Mesenchymal stem cell (in vitro differentiated cells and primary cell): ENCODE measurements at places on chromosomes 12 and 14.

- peak overlapping the region; percentile 99 for H3K27ac ChIP-seq
- no peak for DNase-seq
- peaks cover 22% of the 10 kb centered on the region for H3K4me1 ChIP-seq
- H3K36me3 ChIP-seq: peaks cover 24% of the 10 kb centered on the region
- H3K4me3 ChIP-seq: peak overlapping the region; percentile 90
Measured at GRCh38 chr14:77025744-77026165, 2.8 kb downstream of the IRF2BPL start.

DNA sequence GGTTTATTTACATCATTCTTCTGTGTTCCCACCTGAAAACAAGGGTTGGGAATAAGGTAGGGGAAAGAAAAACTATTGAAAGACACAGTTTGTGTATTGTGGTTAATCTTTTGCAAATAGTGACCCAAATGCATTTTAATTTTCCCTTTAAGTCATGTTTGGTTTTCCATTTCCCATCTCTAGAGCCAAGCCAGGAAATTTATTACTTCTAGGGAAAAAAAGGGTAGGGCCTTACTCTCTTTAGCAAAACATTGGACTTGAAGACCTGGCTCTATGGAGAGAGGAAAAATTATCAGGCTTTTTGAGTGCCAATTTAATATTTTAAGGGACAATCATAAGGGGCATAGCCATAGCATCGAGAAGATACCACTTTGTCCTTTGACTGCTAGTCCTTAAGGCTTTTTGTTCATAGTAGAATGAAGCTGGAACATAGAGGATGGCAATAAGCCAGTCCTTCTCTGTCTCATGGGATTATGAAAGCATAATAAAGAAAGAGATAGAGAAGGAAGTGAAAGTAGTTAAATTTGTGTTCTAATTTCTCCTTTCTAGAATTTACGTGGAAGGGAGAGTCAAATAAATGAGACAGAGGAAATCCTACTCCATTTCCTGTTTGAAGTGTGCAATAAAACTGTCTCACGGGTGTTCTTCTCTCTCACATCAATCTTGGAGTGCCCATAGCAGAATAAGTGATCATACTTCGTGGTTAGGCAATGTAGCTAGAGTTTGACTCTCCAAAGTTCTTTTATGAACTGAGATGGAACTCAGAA lies 50.9 kb upstream of the PPFIA2 start:
- H3K4me1 ChIP-seq: no peaks in the 10 kb centered on the region
- H3K27me3 ChIP-seq: no peaks in the 10 kb centered on the region
- H3K4me3 ChIP-seq: no peak overlapping the region

DNA sequence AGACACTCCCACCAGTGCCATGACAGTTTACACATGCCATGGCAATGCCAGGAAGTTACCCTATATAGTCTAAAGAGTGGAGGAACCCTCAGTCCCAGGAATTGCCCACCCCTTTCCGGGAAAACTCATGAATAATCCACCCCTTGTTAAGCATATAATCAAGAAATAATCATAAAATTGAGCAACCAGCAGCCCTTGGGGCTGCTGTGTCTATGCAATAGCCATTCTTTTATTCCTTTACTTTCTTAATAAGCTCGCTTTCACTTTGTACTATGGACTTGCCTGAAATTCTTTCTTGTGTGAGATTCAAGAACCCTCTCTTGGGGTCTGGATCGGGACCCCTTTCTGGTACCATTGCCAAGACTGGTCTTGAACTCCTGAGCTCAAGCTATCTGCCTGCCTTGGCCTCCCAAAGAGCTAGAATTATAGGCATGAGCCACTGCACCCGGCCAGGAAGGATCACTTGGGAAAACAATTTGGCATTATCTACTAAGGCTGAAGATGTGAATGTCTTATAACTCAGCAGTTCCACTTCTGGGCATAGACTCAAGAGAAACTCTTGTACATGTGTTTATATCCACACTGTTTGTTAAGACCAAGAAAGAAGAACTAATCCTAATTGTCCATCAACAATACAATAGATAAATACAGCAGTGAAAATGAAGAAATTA lies 35.9 kb upstream of the CEP83 start:
- H3K4me1 ChIP-seq: no peaks in the 10 kb centered on the region
- no peak overlapping the region for H3K4me3 ChIP-seq
- DNase-seq: no peak
- H3K36me3 ChIP-seq: no peaks in the 10 kb centered on the region

DNA sequence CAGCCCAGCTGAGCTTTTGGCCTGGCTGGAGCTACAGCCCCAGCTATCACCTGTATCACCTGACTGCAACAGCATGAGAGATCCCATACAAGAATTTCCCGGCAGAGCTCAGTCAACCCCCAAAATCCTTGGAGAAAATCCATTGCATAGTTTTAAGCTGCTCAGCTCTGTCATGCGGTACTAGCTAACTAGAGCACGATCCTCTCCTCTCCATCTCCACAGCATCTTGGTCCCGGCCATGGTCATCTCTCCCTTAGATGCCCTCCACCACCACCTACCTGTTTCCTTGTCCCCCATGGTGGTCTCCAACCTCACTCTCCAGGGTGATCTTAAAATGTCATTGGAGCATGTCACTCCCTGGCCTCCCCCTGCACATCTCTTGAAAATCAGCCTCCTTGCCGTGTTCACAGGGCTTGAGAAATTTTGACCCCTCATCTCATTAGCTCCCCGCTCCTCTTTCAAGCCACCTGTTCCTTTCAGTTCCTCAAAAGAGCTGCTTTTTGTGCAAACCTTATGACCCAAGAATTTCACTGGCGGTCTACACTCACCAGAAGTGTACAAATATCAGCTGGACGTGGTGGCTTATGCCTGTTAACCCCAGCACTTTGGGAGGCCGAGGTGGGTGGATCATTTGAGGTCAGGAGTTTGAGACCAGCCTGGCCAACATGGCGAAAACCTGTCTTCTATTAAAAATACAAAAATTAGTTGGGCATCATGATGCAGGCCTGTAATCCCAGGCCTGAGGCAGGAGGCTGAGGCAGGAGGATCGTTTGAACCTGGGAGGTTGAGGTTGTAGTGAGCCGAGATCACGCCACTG lies 8.1 kb upstream of the CLMN start:
- no peaks in the 10 kb centered on the region for H3K4me1 ChIP-seq
- H3K4me3 ChIP-seq: no peak overlapping the region
- DNase-seq: no peak
- H3K27ac ChIP-seq: no peak overlapping the region
- no peaks in the 10 kb centered on the region for H3K36me3 ChIP-seq
- peaks cover 35% of the 10 kb centered on the region for H3K27me3 ChIP-seq

- no peaks in the 10 kb centered on the region for H3K27me3 ChIP-seq
- peaks cover 1% of the 10 kb centered on the region for H3K4me1 ChIP-seq
- H3K27ac ChIP-seq: no peak overlapping the region
- DNase-seq: no peak
- H3K36me3 ChIP-seq: peaks cover 37% of the 10 kb centered on the region
- no peak overlapping the region for H3K4me3 ChIP-seq
Measured at GRCh38 chr12:63792338-63792737, 12.6 kb downstream of the RXYLT1 start.

DNA sequence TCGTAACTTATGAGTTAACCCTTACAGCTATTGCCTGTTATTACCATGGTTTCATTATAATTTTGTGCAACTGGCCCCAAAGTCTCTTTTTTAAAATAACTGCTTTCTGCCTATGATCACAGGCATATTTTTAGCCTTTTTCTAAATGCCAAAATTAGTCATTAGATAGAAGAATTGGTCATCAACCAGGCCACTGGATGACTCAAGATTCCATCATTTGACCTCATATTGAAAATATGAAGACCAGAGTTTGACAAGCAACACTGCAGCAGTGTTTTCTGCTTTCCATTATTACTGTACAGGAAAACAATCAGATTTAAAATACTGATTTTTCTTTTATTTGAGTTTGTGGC lies 54.7 kb upstream of the OTOGL start:
- H3K4me1 ChIP-seq: no peaks in the 10 kb centered on the region
- no peaks in the 10 kb centered on the region for H3K36me3 ChIP-seq
- H3K27ac ChIP-seq: peak overlapping the region; percentile 60
- H3K4me3 ChIP-seq: no peak overlapping the region
- peak; percentile 83 for DNase-seq
- no peaks in the 10 kb centered on the region for H3K27me3 ChIP-seq

DNA sequence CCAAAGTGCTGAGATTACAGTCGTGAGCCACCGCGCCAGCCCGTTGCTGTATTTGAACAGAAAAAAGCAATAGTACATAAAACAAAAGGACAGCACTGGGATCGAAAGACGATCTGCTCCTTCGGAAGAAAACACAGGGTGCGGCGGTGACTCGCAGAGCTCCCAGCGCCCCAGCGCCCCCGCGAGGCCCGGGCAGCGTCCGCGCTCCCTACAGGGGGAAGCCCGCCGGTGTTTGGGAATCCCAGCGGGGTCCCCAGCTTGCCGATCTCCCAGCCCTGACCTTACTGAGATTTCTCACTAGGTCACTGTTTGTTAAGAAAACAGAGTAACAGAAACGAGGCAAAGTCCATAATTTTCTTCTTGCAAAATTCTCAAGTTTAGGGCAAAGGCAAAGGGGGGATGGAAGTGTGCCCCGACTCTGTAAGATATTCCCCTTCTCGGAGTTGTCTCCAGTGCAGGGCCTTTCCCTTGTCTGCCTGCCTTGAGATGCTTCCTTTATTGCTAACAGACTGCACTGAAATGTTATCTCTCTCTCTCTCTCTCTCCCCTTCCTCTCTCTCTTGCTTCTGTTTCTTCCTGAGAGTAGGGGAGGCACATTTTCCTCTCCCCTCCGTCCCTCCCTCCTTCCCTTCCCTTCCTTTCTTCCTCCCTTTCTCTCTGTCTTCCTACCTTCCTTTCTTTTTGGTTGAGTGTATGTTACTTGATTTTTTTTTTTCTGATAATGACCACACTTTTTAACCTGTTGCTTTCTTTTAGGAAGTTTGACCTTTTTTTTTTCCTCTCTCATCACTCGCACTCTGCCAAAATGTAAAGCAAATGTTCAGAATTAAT lies 91.9 kb downstream of the TMEM30B start:
- H3K36me3 ChIP-seq: no peaks in the 10 kb centered on the region
- peak overlapping the region; percentile 65 for H3K27ac ChIP-seq
- H3K4me1 ChIP-seq: peaks cover 19% of the 10 kb centered on the region
- H3K4me3 ChIP-seq: peak overlapping the region; percentile 76
- DNase-seq: peak; percentile 56

DNA sequence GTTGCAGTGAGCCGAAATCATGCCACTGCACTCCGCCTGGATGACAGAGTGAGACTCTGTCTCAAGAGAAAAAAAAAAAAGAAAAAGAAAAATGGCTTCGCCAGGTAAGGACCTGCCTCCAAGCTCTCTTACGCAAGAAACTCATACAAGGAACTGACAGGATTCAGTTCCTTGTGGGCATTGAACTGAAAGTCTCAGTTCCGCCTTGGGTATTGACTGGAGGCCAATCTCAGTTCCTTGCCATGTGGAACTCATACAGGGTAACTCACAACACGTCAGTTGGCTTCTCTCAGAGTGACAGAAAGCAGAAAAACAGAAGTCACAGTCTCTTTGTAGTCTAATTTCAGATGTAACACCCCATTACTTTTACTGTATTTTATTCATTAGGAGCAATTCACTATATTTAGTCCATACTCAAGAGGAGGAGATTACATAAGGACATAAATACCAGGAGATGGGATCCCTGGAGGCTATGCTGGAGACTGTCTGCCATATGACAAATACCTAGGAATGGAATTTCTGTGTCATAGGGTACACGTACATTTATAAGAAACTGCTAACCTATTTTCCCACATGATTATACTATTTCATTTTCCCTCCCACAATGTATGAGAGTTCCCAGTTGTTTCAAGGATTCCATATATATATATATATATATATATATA lies 11.4 kb upstream of the NOPCHAP1 start:
- H3K27ac ChIP-seq: no peak overlapping the region
- peak; percentile 30 for DNase-seq
- H3K4me1 ChIP-seq: no peaks in the 10 kb centered on the region
- no peak overlapping the region for H3K4me3 ChIP-seq
- no peaks in the 10 kb centered on the region for H3K36me3 ChIP-seq

DNA sequence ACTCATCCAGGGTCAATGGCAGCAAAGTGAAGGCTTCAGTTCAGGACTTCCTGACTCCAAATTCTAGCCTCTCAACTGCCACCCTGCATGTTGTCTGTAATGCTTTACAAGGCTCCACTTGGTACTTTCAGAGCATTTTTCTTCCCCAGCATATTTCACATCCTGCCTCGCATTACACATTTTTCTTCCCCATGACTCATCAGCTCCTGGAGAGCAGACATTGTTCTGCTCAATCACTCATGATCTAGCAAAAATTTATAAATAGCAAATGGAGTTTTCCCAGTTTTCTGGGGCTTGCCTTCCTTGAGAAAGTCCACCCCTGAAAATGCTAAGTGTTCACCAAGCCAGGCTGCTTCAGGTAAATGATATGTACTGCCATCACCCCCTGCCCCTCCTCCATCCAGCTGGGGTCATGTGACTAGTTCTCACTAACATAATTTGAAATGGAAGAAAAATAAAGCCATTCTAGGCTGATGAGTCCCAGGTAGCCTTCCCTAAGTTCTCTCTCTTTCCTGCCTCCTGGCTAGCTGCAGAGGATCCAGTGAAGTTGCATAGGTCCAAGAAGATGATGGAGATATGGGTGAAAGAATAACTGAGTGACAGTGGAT lies 69.4 kb downstream of the ARMH4 start:
- H3K27ac ChIP-seq: peak overlapping the region; percentile 94
- H3K27me3 ChIP-seq: no peaks in the 10 kb centered on the region
- H3K36me3 ChIP-seq: no peaks in the 10 kb centered on the region
- peak; percentile 90 for DNase-seq
- H3K4me3 ChIP-seq: no peak overlapping the region

- H3K4me1 ChIP-seq: no peaks in the 10 kb centered on the region
- H3K36me3 ChIP-seq: no peaks in the 10 kb centered on the region
- H3K27me3 ChIP-seq: no peaks in the 10 kb centered on the region
- no peak overlapping the region for H3K4me3 ChIP-seq
- no peak overlapping the region for H3K27ac ChIP-seq
- no peak for DNase-seq
Measured at GRCh38 chr12:69851976-69852375, 26.9 kb downstream of the MYRFL start.

DNA sequence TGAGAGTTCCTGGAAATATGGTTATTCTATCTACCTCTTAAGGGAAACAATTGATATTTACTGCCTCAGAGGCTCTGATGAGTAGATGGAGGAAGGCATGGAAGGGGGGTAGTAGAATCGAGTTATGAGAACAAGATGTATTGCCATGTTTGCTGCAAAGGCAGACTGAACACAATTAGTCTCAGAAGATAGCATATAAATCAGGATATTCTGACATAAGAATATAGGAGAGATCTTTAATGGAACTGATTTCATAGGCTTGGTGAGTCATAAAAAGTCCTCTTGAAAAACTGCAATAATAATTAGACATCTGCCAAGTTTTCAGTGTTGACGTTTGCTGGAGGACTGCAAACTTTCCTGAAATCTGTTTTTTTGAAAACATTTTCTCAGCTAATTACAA lies 636.1 kb downstream of the TMTC2 start:
- H3K4me3 ChIP-seq: no peak overlapping the region
- no peak overlapping the region for H3K27ac ChIP-seq
- no peak for DNase-seq
- no peaks in the 10 kb centered on the region for H3K4me1 ChIP-seq

- no peaks in the 10 kb centered on the region for H3K4me1 ChIP-seq
- DNase-seq: no peak
- no peak overlapping the region for H3K27ac ChIP-seq
Measured at GRCh38 chr12:132659146-132659545, 28.0 kb downstream of the POLE start.

GRCh38 chr12:104502217-104502616 lies 45.5 kb downstream of the CHST11 start:
- H3K4me3 ChIP-seq: no peak overlapping the region
- peaks cover 14% of the 10 kb centered on the region for H3K27me3 ChIP-seq
- H3K4me1 ChIP-seq: no peaks in the 10 kb centered on the region
- no peaks in the 10 kb centered on the region for H3K36me3 ChIP-seq

- H3K4me3 ChIP-seq: no peak overlapping the region
- H3K27me3 ChIP-seq: no peaks in the 10 kb centered on the region
- no peaks in the 10 kb centered on the region for H3K36me3 ChIP-seq
- H3K27ac ChIP-seq: no peak overlapping the region
- DNase-seq: no peak
Measured at GRCh38 chr12:30610718-30611117, 85.0 kb downstream of the IPO8 start.
